ENCODE measurements at places on chromosomes 12 and 14. TPM values are rescaled to one million over a fixed set of nuclear protein-coding genes. Genes with fewer than 3 reads are reported as not detected.

Gene PITPNM2
- 7.7 TPM for polyA plus RNA-seq

Gene TRIM9
- 1.0 TPM for polyA plus RNA-seq

Gene ETFBKMT
- 4.1 TPM for polyA plus RNA-seq

Gene ADAMTS20
- 0.64 TPM for polyA plus RNA-seq

Gene OR4E2
- not detected for polyA plus RNA-seq

Gene KRT3
- polyA plus RNA-seq = not detected

Gene RBP5
- polyA plus RNA-seq = 61.2 TPM

Gene KERA
- 0.08 TPM for polyA plus RNA-seq

Gene HAL
- polyA plus RNA-seq = 2.1 TPM

Gene MMP14
- polyA plus RNA-seq = 127 TPM

Gene POLE2
- 31.9 TPM for polyA plus RNA-seq

Gene FOXN4
- polyA plus RNA-seq = 1.6 TPM

Gene ANKRD33
- polyA plus RNA-seq = 0.48 TPM

Gene ENDOU
- polyA plus RNA-seq = 0.31 TPM

Gene GARIN6
- not detected for polyA plus RNA-seq

Gene KRT4
- 0.76 TPM for polyA plus RNA-seq

Gene NGB
- not detected for polyA plus RNA-seq

Gene ZFHX2
- 5.3 TPM for polyA plus RNA-seq

Gene C14orf39
- polyA plus RNA-seq = 0.30 TPM

Gene ETFRF1
- 35.3 TPM for polyA plus RNA-seq

Gene SLC35F4
- polyA plus RNA-seq = 2.8 TPM

Gene SUDS3
- 51.5 TPM for polyA plus RNA-seq

Gene C12orf56
- 1.2 TPM for polyA plus RNA-seq

Gene COX8C
- 0.35 TPM for polyA plus RNA-seq

Gene GPR162
- polyA plus RNA-seq = 35.8 TPM

Gene VASH1
- 29.3 TPM for polyA plus RNA-seq

Gene SLC17A8
- 0.32 TPM for polyA plus RNA-seq

Gene PPM1H
- polyA plus RNA-seq = 27.1 TPM

Gene POTEM
- polyA plus RNA-seq = not detected

Gene FZD10
- polyA plus RNA-seq = 3.0 TPM
